ENCODE measurements at places on chromosomes 1 and 21.

GRCh38 chr1:154463512-154463990 is 38.5 kb upstream of the TDRD10 start:
- DNase-seq: peak; percentile 66

DNA sequence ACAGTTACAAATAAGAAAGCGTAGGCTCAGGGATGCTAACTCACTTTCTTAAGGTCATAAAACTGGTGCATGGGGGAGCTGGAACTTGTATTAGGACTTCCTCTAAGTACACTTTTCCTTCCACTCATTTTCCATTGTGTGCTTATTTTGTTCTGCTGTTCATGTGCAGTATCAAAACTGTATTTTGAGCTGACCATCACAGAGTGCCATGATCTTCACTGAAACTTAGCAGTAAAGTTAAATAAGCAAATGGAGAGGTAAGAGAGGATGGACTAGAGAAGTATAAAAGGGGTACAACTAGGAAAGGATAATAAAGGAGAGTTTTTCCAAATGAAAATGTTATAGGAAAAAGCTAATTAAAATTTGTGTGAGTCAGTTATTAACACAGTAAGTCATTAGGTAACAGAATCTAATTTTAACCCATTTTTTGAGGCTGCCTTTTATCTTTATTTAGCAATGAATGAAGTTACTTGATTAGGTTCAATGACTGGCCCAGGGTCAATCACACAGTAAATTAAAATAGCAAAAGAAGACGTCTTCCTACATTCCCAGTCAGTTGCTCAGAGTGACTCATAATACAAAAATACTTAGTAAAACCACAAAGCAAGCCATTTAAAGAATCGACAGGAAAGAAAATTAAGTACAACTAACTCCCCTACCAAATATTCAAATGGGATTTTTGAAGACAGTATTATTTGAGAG is 165.8 kb upstream of the C1orf105 start:
- DNase-seq: no peak

DNA sequence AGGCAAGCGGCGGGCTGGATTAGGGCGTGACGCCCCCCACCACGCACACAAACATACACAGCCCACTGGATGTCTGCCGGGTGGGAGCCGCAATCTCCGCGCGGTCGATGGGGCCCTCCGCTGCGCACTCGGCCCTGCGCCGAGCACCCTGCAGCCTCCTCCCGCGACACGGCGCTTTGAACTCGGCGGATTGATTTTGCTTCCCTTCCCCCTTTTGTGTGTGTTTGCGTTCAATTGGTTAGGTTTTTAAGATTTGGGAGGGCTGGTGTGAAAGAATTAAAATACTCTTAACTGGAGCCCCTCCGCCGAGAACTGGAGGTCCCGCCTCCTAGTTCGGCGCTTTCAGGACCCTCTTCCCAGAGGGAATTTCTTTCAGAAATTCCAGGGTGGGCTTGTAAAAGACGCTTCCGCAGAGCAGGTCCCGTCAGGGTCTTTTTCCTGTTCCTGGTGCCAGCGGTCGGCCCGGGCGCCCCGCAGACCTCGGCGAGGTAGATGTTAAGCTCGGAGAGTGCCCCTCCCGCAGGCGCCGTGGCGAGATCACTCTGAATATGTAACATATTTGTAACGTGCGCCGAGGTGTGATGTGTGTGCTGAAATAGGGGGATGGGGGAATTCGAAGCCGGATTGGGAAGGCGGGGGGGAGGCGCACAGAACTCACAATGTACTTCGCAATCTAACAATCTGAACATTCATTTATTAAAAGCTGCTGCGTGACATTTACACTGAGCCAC is 8.0 kb upstream of the BARHL2 start:
- no peak for DNase-seq

DNA sequence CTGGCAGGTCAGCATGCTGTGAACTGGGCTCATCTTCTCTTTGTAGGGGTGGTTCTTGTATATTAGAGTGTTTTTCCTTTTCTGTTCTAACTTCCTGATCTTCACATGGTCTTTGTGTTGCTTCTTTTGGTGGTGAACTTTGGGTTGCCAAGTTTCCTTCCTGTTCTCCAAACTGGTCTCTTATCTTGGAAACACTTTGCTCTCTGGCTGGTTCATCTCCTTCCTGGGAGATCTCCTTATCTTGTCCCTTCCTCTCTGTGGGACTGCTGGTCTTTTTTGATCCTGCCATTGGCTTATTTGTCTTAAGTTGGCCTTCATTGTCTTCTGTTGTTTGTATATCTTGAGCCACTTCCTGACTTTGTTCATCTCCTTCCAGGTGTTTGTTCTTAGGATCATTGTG is 2.1 kb downstream of the TCHHL1 start:
- DNase-seq: no peak

- no peak for DNase-seq
These were observed 61.4 kb downstream of the STUM start for GRCh38 chr1:226609836-226610455.

GRCh38 chr1:83760226-83761021 is 238.5 kb downstream of the TTLL7 start:
- DNase-seq: no peak

Measured in activated T-helper 2 cell treated with anti-CD3 and anti-CD28 coated beads, Interferon-gamma antibody, Interleukin-2, Interleukin-4, amounts not matched to agents 10 μg/mL and 5 μg/mL and 100 μg/mL, durations not matched to agents 14 hours and 24 hours and 36 hours (primary cell).